ENCODE measurements at places on chromosomes 5 and 9. TPM values are rescaled to one million over a fixed set of nuclear protein-coding genes. Genes with fewer than 3 reads are reported as not detected.
A peak's percentile ranks its signal among the peaks of the same experiment; 100 is the strongest.

DNA sequence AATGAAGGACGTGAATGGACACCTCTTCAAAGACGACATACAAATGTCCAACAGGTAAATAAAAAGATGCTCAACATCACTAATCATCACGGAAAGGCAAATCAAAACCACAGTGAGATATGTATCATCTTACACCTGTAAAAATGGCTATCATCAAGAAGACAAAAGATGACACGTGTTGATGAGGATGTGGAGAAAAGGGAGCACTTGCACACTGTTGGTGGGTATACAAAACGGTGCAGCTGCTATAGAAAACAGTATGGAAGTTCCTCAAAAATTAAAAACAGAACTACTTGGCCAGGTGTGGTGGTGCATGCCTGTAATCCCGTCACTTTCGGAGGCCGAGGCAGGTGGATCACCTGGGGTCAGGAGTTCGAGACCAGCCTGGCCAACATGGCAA lies 47.9 kb downstream of the STK10 start:
- DNase-seq = no peak

DNA sequence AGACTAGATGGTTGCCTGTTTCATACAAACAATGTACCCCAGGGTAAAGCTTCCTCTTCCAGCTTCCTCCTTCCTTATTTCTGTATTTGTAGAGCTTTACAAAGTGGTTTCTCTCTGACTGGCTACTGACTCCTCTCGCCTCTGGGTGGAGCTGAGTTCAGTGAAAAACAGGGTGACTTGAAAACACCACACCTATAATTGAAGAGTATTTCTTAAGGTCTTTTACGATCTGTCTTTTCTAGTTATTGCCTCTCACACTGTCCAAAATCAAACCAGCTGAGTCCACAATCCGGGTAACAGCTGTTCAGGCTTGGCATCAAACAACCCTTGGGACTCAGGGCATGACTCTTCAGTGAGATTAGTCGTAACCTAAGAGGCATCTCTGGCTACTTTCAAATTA lies 200.4 kb downstream of the ARRDC3 start:
- DNase-seq = no peak

- DNase-seq = no peak
These were observed 3.3 kb downstream of the RXRA start for GRCh38 chr9:134329576-134329855.

DNA sequence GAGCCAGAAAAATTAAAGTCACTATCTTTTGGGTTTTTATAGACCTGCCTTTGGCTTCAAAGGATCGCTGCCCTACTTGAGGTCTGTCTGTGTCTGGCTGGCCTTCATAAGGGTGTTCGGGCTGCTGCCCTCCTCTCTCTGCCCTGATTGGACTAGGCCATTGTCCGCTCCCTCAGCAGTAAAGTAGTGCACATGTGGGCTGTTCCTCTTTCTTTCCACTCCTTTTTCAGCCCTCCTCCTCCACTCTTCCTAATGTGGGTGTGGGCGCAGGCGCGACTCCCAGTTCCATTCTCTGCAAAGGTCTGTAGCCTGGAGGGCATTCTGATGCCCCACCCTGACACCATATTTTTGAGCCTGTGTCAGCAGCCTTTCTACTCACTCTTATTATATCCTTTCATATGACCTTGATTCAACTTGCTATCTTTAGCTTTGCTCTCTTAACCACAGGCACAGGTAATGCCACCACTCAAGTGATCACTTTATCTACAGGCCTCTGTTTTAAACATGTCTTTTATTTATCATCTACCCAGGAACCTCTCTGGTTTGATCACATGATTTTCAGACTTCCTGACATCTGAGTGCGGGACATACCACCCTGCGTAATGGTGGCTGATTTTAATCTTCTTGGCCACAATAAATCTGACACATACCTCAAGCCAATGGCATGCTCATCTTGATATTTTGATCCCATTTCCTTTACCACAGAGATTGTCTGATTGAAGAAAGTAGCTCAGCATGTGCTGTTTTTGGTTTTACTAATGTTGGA lies 144.5 kb downstream of the AOPEP start:
- no peak for DNase-seq

DNA sequence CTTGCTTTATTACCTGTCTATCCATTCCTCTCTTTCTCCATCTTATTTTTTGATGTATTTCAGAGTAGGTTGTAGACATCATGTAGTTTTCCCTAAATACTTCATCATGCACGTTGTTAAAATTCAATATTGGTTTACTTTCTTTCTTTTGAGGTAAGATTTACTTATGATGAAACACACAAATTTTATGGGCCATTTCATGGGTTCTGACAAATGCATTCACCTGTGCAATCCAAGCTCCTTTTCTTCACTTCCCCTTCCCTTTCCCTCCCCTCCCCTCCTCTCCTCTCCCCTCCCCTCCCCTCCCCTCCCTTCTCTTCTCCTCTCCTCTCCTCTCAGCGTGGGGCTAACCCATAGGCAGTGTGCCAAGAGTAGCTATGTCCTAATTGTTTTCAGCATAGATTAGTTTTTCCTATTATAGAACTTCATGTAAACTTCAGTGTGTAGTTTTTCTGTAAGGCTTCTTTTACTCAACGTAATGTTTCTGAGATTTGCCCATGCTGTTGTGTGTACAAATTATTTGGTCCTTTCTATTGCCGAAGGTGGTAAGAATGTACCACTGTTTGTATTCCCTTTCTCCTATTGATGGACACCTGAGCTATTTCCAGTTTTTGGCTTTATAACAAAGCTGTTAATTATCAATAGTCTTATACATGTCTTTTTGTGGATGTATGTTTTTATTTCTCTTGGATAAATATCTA lies 92.9 kb upstream of the CLINT1 start:
- no peak for DNase-seq

DNA sequence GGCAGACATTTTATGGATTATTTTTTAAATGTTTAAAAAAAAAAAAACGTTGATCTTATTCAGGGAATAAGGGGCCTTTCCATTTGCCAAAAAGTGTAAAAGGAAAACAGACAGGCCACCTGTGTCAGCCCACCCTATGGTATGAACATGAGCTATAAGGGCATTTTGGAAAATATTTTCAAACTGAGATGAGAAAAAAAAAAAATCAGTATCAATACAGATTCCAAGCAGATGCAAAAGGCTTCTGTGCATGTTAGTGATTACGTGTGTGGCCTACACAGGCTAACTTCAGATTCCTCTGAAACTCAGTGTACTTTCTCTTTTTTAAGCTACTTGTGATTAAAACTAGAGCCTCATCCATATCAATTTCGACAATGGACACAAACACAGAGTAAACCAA lies 189.9 kb downstream of the BNC2 start:
- DNase-seq = no peak

- no peak for DNase-seq
These were observed 84.4 kb downstream of the COL23A1 start for GRCh38 chr5:178505639-178506407.

DNA sequence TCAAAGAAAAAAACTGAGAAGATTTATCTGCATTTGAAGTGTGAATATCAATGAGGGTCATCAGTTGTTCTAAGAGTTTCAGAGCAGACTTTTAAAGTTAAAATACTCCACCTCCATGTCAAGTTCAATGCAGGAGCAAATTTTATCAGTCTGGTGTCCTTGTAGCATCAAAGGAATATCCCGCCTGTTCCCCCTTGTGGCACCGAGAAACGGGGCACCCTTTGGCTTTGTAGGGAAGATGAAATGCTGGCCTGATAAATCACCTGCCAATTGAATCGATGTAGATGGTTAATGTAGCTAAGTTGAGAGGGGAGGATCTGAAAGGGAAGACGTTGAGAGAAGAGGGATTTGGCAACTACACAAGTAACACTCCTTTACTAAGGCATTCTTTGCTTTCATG lies 714.5 kb downstream of the EFNA5 start:
- no peak for DNase-seq

- DNase-seq = no peak
These were observed 212.0 kb downstream of the ARHGAP26 start for GRCh38 chr5:142981886-142982820.

DNA sequence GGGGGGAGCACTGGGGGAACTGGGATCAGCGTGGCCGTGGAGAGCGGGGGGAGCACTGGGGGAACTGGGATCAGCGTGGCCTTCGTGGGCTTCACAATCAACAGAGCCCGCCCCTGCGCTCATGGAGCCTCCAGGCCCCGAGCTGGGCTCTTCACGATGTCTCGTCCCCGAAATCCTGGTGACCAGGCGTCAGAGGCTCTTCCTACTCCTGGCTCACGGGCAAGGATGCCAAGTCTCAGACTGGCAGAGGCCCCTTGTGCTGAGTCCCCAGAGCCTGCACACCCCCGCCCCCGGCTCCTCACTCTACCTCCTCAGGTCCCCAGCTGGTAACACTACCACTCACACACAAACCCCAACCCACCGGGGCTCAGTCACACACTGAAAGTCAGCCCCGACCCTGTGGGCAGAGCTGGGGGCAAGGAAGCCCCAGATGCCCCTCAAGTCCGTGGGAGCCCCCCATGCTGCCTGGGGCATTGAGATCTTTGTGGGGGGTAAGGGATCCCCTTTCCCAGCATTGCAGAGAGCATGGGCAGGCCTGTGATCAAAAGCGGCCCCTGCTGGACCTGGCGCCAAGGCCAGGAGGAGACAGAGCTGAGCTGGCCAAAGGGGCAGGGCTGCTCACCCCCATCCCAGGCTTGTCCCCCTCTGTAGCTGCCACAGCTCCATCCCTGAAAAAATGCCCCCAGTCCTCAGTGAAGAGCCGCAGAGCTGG lies 26.7 kb downstream of the LHX3 start:
- no peak for DNase-seq

DNA sequence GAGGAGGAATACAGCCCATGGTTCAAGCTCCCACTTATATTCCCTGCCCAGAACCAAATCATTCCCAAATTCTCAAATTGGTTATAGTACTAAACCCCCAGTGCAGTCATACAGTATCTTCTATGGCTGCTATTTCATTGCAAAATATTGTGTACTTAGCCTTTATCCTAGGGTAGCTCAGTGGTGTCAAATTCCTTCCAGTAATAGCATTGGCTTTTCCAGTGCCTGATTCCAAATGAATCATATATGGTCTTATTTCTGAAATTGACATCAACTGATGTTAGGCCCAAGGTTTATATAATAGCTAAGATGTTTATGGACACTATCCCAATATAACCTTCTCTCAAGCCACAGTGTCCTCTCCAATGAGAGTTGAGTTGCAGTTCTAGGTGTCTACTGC lies 256.7 kb downstream of the NDUFS4 start:
- no peak for DNase-seq

DNA sequence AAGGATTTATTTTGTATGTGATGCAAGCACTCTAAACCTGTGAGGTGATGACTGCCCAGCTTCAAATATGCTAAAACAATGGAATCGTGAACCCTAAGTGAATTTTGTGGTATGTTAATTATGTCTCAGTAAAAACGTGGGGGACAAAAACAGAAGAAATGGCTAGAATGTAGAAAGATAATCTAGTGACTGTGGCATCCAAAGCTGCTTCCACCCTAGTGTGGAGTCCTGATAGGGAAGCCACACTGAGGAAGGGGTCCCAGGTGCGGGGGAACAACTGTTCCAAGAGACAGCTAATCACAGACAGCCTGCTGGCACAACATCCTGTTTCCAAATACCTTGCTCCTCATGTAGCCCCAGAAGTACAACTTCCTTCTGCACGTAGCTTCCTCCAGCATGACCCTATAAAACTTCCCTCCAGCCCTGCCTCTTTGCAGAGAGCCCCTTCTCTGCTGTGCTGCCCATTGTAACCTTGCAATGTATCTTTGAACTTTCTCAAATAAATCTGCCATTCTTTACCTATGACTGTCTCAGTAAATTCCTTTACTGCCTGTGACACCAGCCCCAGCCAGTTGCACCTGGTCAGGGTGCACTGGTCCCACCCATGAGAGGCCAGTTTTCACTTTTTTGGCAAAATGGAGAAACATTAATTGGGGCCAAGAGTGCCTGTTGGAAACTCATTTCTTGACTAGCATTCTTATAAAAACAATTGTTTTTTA lies 4.9 kb downstream of the GMCL2 start:
- DNase-seq = peak; percentile 55

DNA sequence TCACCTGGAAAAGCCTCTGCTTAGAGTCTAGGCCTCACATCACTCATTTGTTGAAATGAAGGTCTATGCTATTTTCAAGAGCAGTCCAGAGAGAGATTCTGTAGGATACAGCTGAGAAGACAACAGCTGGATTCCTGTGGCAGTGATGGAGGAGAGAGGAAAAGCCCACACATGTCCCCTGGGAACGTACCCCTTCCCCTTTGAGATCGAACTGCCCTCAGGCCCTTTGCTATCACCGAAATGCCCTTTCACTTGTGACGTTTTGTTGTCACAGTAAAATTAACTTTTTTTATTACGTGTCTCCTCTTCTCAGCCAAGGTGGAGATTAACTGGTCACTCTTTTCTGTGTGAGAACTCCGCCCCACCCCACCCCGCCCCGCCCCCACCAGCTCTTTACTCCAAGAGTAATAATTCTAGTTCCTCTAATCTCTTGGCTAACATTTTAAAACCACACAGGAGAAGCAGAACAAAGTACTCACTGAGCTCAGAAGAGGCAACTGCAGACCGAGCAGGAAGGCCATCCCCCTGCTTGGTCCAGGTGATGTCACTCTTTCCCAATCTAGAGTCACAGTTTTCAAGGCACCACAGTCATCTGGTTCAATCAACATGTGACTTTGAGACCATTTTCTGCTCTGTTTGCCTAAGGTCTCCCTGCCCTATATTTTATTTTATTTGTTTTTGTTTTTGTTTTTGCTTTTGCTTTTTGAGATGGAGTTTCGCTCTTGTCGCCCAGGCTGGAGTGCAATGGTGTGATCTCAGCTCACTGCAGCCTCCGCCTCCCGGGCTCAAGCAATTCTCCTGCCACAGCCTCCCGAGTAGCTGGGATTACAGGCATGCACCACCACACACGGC lies 105.6 kb downstream of the SUSD1 start:
- DNase-seq = no peak

DNA sequence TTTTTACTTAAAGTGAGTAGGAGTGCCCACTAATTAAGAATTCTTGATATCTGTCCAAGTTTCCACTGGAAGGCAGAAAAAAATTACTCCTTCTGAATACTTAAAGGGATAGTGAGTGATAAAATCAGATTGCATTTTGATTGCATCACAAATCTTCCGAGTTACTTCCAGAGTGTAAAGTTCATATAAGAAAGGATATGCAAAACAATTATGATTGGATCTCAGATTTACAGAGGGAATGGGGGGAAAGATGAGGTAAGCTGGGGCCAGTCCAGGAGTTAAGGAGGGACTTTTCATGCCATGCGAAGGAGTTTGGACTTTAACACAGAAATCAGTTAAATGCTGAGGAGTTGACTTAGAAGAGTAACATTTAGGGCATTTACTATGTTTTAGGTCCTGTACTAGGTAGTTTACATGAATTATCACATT lies 9.3 kb upstream of the RNF145 start:
- DNase-seq = no peak

GRCh38 chr5:168022446-168023169 lies 268.8 kb upstream of the WWC1 start:
- no peak for DNase-seq

Gene ANXA1
- total RNA-seq = 3.6 TPM

Gene EIF4E1B
- total RNA-seq = 1.3 TPM

Gene WNT8A
- total RNA-seq = 0.26 TPM

All from H9 (cell line).